ENCODE measurements at places on chromosomes 7 and 10.
A peak's percentile ranks its signal among the peaks of the same experiment; 100 is the strongest.

- DNase-seq: peak; percentile 99
These were observed 25.9 kb downstream of the ST8SIA6 start for GRCh38 chr10:17428351-17429097.

GRCh38 chr10:120162471-120162870 lies 269.9 kb downstream of the SEC23IP start:
- DNase-seq: no peak

- DNase-seq: no peak
These were observed 90.9 kb downstream of the MTERF1 start for GRCh38 chr7:91789558-91789957.

DNA sequence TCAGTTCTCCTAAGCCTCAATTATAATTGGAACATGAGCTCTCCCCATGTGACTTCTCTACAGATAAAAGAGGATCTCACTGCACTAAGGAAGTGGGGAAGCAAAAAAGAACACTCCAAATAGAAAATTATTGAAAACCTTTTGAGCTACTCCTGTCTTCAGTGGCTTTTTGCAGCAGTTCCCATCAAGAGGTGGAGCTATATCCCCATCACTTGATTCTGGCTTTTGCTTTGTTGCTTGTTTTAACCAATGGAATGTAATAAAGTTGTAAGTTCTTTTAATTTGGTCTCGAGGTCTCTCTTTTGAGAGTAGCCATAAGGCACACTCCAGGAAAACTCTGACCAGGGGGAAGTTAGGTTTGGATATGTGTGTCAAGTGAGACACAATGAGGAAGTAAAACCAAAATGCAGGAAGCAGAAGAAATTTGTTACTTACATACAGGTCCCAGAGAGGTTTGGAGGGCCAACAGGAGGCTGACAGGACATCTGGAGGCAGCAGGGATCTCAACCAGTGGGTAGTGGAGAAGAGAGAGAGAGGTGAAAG lies 569.4 kb downstream of the HTR7 start:
- no peak for DNase-seq

GRCh38 chr10:131275691-131276090 lies 35.8 kb downstream of the TCERG1L start:
- no peak for DNase-seq

DNA sequence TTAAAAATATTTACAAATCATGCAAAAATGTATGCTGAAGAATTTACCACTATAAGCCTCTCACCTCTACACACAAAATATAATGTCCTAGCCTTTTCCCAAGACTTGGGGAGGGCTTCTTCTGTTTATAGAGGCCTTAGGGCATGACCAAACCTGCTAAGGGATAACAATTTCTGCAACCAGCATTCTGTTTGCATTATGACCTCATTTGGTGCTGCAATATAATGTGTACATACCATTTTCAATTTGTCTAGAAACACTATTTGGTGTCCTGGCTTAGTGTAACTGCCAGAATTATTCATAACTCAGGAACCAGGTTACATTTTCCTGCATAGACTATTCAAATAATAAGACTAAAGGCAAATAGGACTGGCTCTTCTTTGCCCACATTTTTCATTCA lies 446.6 kb upstream of the SORCS1 start:
- no peak for DNase-seq

GRCh38 chr7:111103678-111104274 lies 12.8 kb downstream of the LRRN3 start:
- DNase-seq: no peak

GRCh38 chr10:79180414-79181221 lies 111.9 kb downstream of the ZMIZ1 start:
- DNase-seq: no peak

- no peak for DNase-seq
These were observed 52.2 kb downstream of the FRMD4A start for GRCh38 chr10:14278533-14278932.

- DNase-seq: no peak
These were observed 84.0 kb downstream of the MAPK8 start for GRCh38 chr10:48390558-48390871.

DNA sequence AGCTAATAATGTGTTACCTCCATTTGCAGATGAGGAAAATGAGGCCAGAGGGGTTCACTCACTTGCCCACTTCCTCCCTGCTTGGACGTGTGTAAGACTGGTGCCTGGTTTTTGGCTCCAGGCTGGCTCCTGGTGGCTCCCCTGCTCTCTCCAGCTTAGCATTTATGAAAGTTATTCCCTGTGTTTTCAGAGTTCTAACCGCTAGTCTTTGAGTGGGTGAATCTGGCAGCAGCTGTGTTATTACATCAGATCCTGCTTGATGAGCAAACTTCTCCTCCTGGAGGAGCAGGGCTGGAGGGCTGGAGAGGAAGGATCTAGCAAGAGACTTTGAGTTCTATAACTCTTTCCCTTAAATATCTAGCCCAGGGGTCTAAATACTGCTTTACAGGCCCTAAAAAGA lies 80.9 kb upstream of the AGBL3 start:
- no peak for DNase-seq

DNA sequence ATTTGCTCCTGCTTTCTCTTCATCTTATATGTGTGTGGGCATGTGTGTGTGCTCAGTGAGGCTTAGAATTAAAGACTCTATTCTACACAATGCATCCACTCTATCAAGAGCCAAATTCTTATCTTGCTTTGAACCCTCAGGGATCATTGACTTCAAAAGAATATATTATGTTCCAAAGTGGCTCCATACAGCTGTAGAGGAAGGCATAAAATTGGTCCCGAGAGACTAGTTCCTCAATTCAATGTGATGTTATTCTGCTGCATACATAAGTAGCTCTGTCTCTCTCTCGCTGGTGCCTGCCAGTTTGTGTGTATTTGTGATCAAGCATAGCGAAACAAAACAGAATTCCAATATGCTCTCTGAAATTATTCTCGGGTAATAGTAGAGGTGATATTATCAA lies 997.9 kb upstream of the POT1 start:
- no peak for DNase-seq

DNA sequence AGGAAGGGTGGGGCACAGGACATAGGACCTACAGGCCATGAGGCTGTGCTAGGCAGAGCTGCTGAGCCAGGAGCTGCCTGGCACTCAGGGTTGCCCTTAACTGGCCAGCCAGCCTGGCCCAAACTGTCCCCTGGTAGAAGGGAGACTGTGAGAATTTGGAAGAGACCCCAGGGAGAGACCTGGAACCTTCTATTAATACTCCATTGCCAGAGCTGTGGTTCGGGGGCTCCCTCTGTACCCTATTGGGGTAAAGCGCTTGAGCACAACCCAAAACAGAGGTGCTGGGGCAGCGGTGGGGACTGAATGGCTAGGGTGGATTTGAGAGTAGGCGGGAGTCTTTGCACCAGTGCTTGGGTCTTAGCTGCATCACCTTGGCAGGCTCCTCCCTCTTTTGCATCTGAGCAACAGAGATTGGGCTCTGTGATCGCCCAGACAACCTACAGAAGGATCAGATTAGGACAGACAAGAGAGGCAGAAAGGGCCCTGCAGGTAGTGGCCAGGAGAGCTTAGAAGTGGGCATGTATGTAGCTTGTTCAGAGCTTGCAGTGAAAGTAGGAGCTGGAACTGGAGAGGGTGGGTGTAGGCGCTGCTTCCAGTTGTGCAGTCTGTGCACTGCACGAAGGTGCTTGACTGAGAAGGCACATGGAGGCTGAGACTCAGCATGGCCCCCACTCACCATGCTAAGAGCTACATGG lies 53.3 kb downstream of the ADCYAP1R1 start:
- no peak for DNase-seq

DNA sequence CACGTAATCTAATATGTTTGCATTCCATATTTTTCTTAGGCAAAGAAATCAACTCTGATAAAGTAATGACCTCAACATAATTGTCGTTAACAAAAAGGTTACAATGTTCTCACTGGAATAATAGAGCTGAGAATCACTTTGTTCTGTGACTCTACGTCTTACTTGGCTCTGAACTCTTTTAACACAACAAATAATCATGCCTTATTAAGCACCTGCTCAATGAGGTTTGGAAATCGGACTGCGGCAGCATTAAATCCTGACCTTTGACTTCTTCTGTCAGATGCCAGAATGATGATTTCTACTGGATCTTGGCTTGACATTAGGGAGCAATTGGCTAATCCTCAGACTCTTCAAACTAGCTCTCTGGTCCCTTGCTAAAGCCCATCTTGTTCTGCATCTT lies 233.6 kb downstream of the SEMA3D start:
- DNase-seq: no peak

- no peak for DNase-seq
These were observed 5.6 kb downstream of the MGAM start for GRCh38 chr7:142001163-142001874.

DNA sequence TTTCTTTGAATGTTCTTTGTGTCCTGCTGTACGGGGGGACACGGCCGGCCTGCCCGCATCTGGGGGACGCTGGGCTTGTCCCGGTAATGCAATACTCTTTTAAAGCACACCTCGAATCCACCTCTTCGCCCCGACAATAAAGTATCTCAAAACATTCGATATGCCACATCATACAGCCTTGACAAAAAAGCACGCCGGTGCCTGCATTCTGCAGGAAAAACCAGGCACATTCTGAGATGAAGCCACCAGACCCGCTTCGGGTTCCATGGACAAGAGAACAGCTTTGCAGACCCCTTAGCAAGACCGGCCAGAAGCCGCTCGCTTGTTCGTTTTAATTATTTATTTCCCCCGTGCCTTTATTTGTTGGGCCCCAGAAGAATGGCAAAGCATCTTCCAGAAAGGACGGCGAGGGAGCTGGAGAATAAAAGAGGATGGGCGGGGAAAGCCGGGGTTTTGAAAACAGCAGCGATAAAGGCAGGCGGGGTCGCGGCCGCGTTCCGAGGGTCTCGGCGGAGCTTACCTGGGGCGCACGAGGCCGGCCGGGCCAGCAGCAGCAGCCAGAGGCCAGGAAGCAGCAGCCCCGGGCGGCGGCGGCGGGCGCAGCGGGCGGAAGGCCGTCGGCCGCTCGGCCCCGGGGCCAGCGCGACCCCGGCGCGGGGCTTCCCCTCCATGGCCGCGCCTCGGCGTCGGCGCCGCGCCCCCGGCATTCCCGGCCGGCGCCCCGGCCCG lies 462 bp downstream of the KIAA1549 start:
- DNase-seq: peak; percentile 7

- DNase-seq: no peak
These were observed 166.1 kb downstream of the DNAJB9 start for GRCh38 chr7:108735814-108736213.

DNA sequence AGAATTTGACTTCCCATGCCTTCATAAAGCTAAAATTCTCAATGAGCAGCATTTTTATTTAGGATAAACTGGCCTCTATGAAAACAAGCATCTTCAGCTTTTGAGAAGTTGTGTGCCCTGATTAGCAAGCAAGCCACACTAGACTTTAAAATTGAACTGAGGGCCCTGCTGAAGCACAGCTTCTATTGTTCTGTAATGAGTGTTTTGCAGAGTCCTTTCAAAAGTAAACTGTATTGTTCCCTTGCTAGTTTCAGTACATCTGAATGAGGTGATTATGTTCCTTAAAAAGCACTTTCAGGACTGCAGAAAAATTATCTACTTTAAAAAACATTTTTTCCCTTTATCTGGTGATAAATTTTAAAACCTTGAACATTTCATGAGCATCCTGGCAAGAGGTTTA lies 113.3 kb upstream of the PRPS1L1 start:
- DNase-seq: no peak

- no peak for DNase-seq
These were observed 16.3 kb downstream of the MINDY4 start for GRCh38 chr7:30787486-30787885.

- no peak for DNase-seq
These were observed 942 bp upstream of the KIAA1217 start for GRCh38 chr10:24207781-24208611.
